Smooth muscle cell of the coronary artery (primary cell): ENCODE measurements at places on chromosomes 2 and 18. TPM values are rescaled to one million over a fixed set of nuclear protein-coding genes. Genes with fewer than 3 reads are reported as not detected.

CCDC141 gene
- under 0.01 and 0.15 TPM in 2 replicates for total RNA-seq

PPIG gene
- 14.7 and 20.7 TPM in 2 replicates for total RNA-seq

RNF103 gene
- 8.4 and 11.0 TPM in 2 replicates for total RNA-seq

GTF2A1L gene
- 0.12 and 0.98 TPM in 2 replicates for total RNA-seq
